NCI-H1105 treated with DMSO at 0.1 percent for 48 hours (cell line): ENCODE measurements at places on chromosomes 7 and 10.

GRCh38 chr10:132862485-132863420 lies 76.8 kb upstream of the NKX6-2 start:
- no peak for DNase-seq

- no peak for DNase-seq
Observed at GRCh38 chr10:86292462-86293395, 73.9 kb downstream of the GRID1 start.

DNA sequence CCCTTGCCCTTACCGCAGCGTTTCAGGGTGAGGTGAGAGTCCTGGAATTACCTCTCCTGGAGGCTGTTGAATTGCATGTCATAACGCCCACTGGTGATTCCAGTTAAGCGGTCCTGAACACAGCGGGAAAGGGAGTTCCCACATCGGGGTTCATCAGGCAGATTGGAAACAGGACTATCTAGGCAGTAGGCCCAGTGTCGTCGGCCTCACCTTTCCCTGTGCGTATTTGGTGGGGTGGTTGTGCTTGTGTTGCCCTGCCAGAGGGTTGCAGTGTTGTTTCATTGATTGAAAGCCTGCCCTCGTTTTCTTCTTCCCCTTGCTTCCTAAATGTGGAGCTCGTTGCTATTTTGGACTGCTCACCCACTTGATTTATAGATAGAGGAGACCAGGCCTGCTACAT lies 10.6 kb upstream of the SUN1 start:
- DNase-seq, result no peak

GRCh38 chr10:107502229-107502985 lies 337.9 kb upstream of the SORCS1 start:
- DNase-seq, result no peak

DNA sequence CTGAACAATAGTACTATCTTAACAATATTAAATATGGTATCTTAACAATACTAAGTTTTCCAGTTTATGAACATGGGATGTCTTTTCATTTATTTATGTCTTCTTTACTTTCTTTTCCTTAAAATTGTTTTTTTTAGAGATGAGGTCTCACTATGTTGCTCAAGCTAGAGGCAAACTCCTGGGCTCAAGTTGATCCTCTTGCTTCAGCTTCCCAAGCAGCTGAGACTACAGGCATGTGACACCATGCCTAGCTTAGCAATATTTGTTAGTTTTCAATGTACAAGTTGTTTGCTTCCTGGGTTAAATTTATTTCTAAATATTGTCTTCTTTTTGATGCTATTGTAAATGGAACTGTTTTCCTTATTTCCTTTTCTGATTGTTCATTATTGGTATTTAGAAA lies 16.9 kb downstream of the CDH23 start:
- DNase-seq, result no peak

- no peak for DNase-seq
Observed at GRCh38 chr7:41967156-41967555, 264.3 kb upstream of the INHBA start.

DNA sequence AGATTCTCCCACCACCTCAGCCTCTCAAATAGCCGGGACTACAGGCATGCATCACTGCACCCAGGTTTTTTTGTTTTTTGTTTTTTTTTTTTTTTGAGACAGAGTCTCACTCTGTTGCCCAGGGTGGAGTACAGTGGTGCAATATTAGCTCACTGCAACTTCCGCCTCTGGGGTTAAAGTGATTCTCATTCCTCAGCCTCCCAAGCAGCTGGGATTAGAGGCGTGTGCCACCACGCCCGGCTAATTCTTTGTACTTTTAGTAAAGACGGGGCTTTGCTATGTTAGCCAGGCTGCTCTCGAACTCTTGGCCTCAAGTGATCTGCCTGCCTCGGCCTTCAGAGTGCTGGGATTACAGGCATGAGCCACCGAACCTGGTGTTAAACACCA lies 107.5 kb upstream of the KIF5B start:
- DNase-seq, result no peak

DNA sequence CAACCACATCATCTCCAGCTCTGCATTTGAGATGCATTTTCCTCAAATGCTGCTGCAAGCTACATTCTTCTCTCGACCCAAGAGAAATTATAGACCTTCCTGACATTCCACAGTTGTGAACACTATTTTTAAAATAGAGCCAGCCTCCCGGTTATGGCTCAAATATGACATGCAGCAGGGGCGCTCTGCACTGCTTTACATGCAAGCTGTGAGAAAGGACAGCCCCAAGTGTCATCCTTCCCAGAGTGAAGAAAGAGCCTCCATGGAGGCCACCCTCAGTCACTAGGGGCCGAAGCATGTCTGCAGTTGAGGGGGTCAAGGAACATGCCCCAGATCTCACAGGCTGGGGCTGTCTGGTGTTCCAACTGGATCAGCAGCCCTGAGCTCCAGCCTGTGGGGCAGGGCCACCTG lies 63.9 kb upstream of the CHST15 start:
- no peak for DNase-seq
